GM23248 (cell line): ENCODE measurements at places on chromosomes 7 and 10. TPM values are rescaled to one million over a fixed set of nuclear protein-coding genes. Genes with fewer than 3 reads are reported as not detected.

DNA sequence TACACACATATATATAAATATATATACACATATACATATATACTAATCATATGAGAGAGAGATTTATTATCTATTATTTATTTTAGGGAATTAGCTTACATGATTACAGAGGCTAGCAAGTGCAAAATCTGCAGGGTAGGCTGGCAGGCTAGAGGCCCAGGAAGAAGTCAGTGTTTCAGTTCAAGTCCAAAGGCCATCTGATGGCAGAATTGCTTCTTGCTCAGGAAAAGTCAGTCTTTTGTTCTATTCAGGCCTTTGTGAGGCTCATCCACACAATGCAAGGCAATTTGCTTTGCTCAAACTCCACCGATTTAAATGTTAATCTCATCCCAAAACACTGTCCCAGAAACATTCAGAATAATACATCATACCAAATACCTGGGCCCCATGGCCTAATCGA, 2.6 kb upstream of the C10orf120 start:
- H3K4me3 ChIP-seq = no peak overlapping the region
- H3K36me3 ChIP-seq = no peaks in the 10 kb centered on the region
- DNase-seq = no peak
- no peaks in the 10 kb centered on the region for H3K4me1 ChIP-seq

DNA sequence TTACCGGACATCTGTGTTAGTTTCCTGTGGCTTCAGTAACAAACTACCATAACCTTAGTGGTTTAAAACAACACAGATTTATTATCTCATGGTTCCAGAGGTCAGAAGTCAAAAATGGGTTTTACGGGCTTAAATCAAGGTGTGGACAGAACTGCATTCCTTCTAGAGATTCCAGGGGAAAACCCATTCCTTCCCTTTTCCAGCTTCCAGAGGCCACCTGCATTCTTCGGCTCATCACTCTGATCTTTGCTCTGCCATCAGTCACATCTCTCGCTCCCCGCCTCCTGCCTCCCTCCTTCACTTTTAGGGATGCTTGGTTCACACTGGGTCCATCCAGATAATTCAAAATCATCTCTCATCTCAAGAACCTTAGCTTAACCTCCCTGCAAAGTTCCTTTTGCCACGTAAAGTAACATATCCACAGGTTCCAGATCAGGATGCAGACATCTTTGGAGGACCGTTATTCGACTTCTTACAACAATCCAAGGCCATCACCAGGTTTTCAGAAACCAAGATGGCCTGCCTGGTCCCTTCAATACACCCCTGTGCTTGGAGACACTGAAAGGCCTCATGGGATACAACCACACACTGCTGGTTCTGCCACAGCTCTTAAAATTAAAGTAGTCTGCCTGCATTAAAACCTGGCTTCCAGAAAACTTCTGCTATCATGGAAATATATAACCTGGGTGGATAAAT, 225.9 kb upstream of the MYO3A start:
- no peaks in the 10 kb centered on the region for H3K36me3 ChIP-seq
- H3K4me1 ChIP-seq = no peaks in the 10 kb centered on the region
- no peak overlapping the region for H3K27ac ChIP-seq
- no peak for DNase-seq
- H3K27me3 ChIP-seq = no peaks in the 10 kb centered on the region
- H3K4me3 ChIP-seq = no peak overlapping the region

- no peak for DNase-seq
- no peak overlapping the region for H3K4me3 ChIP-seq
- no peaks in the 10 kb centered on the region for H3K36me3 ChIP-seq
- no peak overlapping the region for H3K27ac ChIP-seq
- H3K27me3 ChIP-seq = peaks cover 46% of the 10 kb centered on the region; the same call in 1 of the 2 replicates
These were observed 16.0 kb upstream of the TRUB1 start for GRCh38 chr10:114922003-114922402.

The RTKN2 gene
- total RNA-seq = under 0.01 and 0.11 TPM in 2 replicates

GRCh38 chr10:110395350-110396283, 90.9 kb upstream of the SMNDC1 start:
- no peaks in the 10 kb centered on the region for H3K27me3 ChIP-seq
- peak; percentile 81 for DNase-seq
- H3K36me3 ChIP-seq = no peaks in the 10 kb centered on the region
- H3K4me3 ChIP-seq = no peak overlapping the region

DNA sequence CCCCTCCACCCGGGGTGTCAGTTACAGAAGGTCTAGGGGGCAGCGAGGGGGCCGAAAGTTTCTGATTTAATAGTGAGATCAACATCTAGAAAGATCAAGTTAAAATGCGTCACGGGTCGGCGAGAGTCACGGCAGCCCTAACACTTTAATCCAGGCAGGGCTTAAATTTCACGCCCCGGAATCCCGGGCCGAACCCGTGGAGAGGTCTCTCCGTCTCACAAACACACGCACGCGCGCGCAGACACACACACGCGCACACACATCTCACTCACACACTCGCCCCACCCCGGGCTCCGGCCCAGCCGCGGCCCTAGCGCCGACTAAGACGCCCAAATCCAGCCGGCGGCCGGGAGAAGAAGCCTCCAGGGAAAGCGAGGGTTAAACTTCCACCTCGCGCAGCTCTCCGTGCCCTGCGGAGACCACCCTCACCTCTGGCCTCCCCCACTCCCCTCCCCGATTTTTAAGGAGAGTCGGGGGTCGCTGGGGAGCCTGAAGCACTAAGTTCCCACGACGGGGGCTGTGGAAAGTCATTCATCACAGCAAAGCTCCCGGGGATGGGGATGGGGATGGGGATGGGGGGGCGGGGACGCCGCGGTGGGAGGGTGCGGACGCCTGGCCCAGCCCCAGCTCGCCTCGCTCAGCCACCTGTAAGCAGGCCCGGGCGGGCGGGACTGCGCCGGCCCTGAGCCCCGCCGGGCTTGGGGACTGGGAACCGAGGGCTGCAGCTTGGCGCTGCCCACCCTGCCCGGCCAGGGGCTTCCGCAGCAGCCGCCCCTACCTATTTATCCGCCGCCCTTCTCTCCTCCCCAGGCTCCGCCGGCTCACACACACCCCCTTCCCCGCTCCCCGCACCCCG, 1.6 kb downstream of the PDGFA start:
- H3K4me1 ChIP-seq = 0 out of 2 replicates have a peak, but pooled peaks cover 7% of the 10 kb centered on the region
- H3K36me3 ChIP-seq = no peaks in the 10 kb centered on the region
- peak overlapping the region; percentile 74 for H3K4me3 ChIP-seq
- H3K27me3 ChIP-seq = peaks cover 23% of the 10 kb centered on the region
- no peak overlapping the region for H3K27ac ChIP-seq
- peak; percentile 73 for DNase-seq

GRCh38 chr7:119737390-119737789, 535.6 kb upstream of the KCND2 start:
- H3K27ac ChIP-seq = no peak overlapping the region
- H3K4me1 ChIP-seq = no peaks in the 10 kb centered on the region
- H3K27me3 ChIP-seq = no peaks in the 10 kb centered on the region
- DNase-seq = no peak
- H3K36me3 ChIP-seq = no peaks in the 10 kb centered on the region

The ACTR3C gene
- not detected in 2 replicates for total RNA-seq

DNA sequence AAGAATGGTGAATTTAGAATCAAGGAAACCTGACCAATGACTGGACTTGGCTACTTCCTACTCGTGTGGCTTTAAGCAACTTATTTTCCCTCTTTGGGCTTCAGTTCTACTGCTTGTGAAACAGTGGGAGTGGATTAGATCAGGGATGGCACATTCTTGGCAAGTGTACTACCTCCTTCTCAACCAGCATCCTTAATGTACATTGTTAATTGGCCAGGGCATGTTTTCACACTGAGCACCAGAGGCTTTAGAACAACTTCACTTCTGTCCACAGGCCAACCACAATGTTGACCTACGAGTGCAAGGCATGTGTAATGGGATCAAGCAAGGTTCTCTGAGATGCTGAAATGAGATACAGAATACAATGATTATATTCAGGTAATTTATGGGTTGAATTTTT, 315.3 kb downstream of the ADRA2A start:
- DNase-seq = peak; percentile 70
- H3K4me3 ChIP-seq = peak overlapping the region; percentile 37
- peaks cover 44% of the 10 kb centered on the region for H3K4me1 ChIP-seq
- no peaks in the 10 kb centered on the region for H3K27me3 ChIP-seq

DNA sequence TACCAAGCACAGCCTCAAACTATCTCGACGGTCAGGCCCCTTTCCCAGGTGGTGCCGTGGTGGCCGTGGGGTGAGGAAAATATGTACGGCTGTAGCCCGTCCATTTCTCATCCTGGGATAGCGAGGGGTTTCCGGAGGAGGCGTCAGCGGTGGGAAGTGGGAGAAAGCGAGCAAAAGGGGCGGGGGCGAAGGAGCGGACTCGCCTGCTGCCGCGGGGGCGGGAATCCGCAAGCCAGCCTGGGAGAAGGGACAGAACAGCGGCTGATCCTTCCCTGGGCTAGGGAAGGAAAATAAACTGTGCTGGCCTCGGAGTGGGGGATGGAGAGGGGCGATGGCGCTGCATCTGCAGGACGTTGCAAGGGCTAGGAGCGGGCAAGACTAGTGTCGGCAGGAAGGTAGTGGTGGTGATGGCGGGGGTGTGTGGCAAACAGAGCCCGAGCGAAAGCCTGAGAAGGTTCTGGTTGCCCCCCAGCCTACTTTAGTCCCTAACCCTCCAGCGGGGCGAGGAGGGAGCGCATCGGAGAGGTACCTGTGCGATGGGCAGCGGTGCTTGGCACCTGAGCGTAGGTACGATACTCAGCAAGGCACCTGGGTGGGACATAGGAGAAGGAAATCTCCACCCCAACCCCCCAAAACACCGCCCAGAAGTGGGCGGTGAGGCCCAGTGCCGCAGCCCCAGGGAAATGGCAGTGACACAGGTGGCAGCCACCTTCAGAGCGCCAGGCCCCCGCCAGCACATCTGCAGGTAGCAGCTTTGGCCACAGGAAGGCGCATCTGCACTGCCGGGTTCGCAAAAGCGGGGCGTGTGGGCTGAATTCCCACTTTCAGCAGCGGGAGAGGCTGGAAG, 49.9 kb upstream of the STEAP1B start:
- no peaks in the 10 kb centered on the region for H3K4me1 ChIP-seq
- peak overlapping the region; percentile 66 for H3K4me3 ChIP-seq
- DNase-seq = peak; percentile 59
- H3K36me3 ChIP-seq = no peaks in the 10 kb centered on the region
- peaks cover 42% of the 10 kb centered on the region for H3K27me3 ChIP-seq

The MUC3A gene
- not detected in 2 replicates for total RNA-seq

The EEF1AKMT2 gene
- total RNA-seq = 19.6 and 24.0 TPM in 2 replicates

The GOLGA7B gene
- total RNA-seq = not detected in 2 replicates

The BMPER gene
- total RNA-seq = 85.2 and 97.3 TPM in 2 replicates

GRCh38 chr10:102476466-102477141, 25.3 kb upstream of the C10orf95 start:
- peaks cover 3% of the 10 kb centered on the region; the same call in 1 of the 2 replicates for H3K36me3 ChIP-seq
- no peak overlapping the region for H3K4me3 ChIP-seq
- H3K27ac ChIP-seq = no peak overlapping the region
- DNase-seq = no peak
- H3K4me1 ChIP-seq = no peaks in the 10 kb centered on the region

DNA sequence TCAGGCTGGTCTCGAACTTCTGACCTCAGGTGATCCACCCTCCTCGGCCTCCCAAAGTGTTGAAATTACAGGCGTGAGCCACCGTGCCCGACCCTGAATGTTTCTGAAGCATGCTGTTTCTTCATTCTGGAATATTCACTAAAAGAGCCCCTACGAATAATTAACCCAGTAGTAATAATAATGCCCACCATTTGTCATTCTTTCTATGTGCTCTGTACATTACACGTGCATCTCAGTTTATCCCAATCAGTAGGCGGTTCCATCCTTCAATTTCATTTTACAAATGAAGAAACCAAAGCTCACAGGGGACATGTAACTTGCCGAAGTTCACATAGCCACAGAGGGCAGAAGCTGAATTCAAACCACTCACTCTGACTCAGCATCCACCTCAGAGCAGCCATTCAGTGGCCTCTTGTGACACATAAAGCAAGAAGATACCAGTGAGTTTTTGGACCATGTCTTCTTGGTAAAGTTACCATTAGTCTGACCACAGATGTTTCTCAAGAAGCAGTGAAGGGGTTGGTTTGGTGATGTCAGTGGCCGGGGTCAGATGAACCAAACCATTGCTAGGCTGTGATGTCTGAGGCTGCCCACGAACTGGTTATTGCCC, 71.9 kb upstream of the DUSP5 start:
- H3K36me3 ChIP-seq = no peaks in the 10 kb centered on the region
- peak overlapping the region; percentile 9; the same call in 1 of the 2 replicates for H3K4me3 ChIP-seq
- H3K4me1 ChIP-seq = peaks cover 30% of the 10 kb centered on the region
- peak; percentile 98 for DNase-seq
- peak overlapping the region; percentile 97 for H3K27ac ChIP-seq

The PLCE1 gene
- total RNA-seq = 2.9 and 6.2 TPM in 2 replicates

- H3K27ac ChIP-seq = no peak overlapping the region
- no peak for DNase-seq
- H3K36me3 ChIP-seq = no peaks in the 10 kb centered on the region
- peaks cover 8% of the 10 kb centered on the region for H3K4me1 ChIP-seq
These were observed 52.6 kb downstream of the CHST3 start for GRCh38 chr10:72016608-72017300.

- no peaks in the 10 kb centered on the region for H3K27me3 ChIP-seq
- peaks cover 2% of the 10 kb centered on the region; the same call in 1 of the 2 replicates for H3K4me1 ChIP-seq
- no peaks in the 10 kb centered on the region for H3K36me3 ChIP-seq
- H3K4me3 ChIP-seq = no peak overlapping the region
- peak; percentile 20 for DNase-seq
- no peak overlapping the region for H3K27ac ChIP-seq
These were observed 195.6 kb upstream of the RHOBTB1 start for GRCh38 chr10:61139592-61139953.

- no peaks in the 10 kb centered on the region for H3K27me3 ChIP-seq
- H3K4me3 ChIP-seq = no peak overlapping the region
- no peaks in the 10 kb centered on the region for H3K36me3 ChIP-seq
- no peak for DNase-seq
These were observed 49.5 kb upstream of the ZNF138 start for GRCh38 chr7:64744680-64745079.

- H3K4me3 ChIP-seq = no peak overlapping the region
- H3K4me1 ChIP-seq = peaks cover 37% of the 10 kb centered on the region
- DNase-seq = no peak
- no peaks in the 10 kb centered on the region for H3K27me3 ChIP-seq
These were observed 4.7 kb upstream of the DEPP1 start for GRCh38 chr10:44983066-44983894.

GRCh38 chr10:26440088-26440470, 1.9 kb downstream of the APBB1IP start:
- H3K36me3 ChIP-seq = no peaks in the 10 kb centered on the region
- peak; percentile 26 for DNase-seq
- H3K27me3 ChIP-seq = no peaks in the 10 kb centered on the region
- peak overlapping the region; percentile 76 for H3K4me3 ChIP-seq

DNA sequence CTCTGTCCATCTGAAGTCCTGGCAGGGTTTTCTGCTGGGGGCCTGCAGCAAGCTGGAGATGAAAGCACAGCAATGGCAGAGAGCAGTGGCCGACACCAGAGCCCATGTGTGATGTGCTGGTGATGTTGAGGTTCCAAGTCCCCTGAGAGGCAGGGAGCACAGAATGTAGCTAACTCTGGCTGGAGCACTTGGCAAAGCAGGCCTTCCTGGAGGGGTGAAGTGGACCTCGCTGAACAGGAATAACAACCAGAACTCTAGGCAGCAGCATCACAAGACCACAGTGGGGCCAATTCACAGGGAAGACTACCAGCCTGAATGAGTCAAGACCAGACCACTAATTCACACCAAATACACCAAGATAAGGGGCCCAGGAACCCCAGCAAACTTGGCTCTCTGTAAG, 22.8 kb upstream of the MSMB start:
- no peaks in the 10 kb centered on the region for H3K36me3 ChIP-seq
- H3K4me3 ChIP-seq = no peak overlapping the region
- no peaks in the 10 kb centered on the region for H3K4me1 ChIP-seq
- H3K27me3 ChIP-seq = no peaks in the 10 kb centered on the region; the same call in 1 of the 2 replicates

The FOXK1 gene
- total RNA-seq = 16.4 and 21.4 TPM in 2 replicates
